ENCODE measurements at places on chromosomes 5 and 9.

- DNase-seq: peak; percentile 34
These were observed 703.0 kb upstream of the NUDT12 start for GRCh38 chr5:104265531-104266140.

- DNase-seq: no peak
These were observed 124.1 kb upstream of the KCNN2 start for GRCh38 chr5:114237766-114238165.

- peak; percentile 75 for DNase-seq
These were observed 158.7 kb upstream of the IER5L start for GRCh38 chr9:129336601-129337331.

- peak; percentile 84 for DNase-seq
These were observed 861 bp downstream of the UBQLN1 start for GRCh38 chr9:83706676-83707517.

DNA sequence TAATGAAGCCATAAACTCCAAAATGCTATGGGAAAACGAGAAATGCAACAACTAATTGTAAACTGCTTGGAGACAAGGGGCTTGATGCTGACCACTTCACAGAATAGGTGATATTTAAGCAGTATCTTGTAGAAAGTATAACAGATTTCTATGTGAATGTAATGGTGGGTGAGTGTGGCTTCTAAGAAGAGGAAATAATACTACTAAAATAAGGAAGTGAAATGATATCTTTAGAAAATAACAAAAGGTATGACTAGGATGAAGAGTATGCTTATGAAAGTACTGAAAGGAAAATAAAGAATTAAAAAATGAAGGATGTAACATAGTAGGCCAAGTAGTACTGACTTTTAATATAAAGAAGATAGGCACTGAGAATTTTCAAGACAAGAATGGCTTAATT lies 94.2 kb downstream of the AGTPBP1 start:
- DNase-seq: no peak

- DNase-seq: no peak
These were observed 84.0 kb upstream of the APC start for GRCh38 chr5:112653638-112654205.

DNA sequence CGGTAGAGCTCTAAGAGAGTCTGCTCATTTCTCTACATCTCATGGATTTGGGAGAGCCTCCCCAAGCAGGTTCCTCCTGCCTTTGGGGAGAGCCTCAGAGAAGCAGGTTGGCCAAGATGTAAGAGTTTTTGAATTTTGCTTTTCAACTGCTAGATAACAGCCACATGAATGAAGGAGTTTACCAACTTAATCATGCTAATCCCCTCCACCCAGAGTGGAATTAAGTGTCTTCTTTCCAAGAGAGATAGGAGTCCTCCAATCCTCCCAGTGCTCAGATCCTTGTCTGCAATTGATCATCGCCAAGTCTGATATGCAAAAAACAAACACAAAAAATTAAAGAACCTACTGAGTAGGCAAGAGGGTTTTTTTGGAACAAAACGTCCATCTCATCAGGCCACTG lies 99.4 kb upstream of the MAP3K1 start:
- no peak for DNase-seq
